Renal cortical epithelial cell (primary cell): ENCODE measurements at places on chromosomes 12 and 14. TPM values are rescaled to one million over a fixed set of nuclear protein-coding genes. Genes with fewer than 3 reads are reported as not detected.

GRCh38 chr14:20440465-20440864, 4.5 kb upstream of the KLHL33 start:
- DNase-seq: no peak

DNA sequence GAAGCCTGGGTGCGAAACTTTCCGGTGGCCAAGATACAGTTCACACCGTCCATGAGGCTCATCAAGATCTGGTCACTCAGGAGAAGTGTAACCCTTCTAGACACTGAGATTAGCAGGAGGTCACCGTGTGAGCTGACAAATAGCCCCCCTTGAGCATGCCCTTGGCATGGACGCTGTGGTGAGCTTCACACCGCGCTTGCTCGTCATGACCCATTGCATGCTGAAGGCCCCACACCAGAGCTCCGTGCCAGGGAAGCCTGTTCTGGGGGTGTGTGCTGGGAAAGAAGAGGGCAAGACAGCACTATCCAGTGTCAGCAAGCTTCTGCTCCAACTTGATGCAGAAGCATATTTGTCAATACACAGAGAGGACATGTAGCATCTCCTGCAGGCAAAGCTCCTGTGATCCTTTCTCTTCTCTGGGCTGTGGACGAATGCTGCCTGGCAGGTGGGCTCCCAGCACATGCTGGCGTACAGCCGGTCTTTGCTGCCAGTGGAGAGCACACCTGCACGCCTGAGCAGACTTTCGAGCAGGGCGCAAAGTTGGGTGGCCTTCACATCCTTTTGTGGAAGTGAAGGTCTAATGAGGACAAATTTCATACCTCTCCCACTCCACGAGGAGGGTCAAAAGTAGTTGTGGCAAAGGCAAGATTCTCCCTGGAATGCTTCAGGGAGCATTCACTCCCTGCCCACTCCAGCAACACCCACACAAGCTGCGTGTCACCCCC, 126.9 kb upstream of the FKBP4 start:
- no peak for DNase-seq

DNA sequence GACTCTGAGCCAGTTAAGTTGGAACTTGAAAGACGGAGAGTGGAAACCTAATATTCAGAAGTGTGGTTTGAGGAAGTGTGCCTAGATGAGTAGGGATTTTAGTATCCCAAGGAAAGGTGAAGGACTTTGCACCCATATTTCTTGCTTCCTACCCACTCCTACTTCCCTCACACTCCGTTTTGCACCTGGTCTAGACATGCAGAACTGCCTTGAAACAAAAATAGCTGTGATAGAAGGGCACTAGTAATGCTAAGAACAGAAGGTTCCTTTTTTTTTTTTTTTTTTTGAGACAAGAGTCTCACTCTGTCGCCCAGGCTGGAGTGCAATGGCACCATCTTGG, 732 bp upstream of the ARF3 start:
- no peak for DNase-seq

DNA sequence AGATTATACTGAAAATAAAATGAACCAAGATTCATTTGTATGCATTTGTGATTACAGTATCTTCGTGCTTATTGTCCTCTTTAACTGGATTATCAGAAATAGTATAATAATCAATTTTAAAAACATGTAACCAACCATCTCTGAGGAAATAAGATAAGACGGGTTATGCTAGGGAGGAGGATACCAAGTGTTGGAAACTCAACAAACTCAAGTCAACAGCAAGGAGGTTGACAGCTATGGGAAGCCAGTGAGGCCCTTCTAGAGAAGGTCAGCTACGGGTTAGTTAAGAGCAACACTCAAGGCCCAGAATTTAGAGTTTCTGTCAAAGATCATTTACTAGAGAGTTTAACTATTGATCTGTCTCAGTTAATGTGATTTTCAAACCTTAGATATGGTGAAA, 137.2 kb downstream of the PDZRN4 start:
- no peak for DNase-seq

DNA sequence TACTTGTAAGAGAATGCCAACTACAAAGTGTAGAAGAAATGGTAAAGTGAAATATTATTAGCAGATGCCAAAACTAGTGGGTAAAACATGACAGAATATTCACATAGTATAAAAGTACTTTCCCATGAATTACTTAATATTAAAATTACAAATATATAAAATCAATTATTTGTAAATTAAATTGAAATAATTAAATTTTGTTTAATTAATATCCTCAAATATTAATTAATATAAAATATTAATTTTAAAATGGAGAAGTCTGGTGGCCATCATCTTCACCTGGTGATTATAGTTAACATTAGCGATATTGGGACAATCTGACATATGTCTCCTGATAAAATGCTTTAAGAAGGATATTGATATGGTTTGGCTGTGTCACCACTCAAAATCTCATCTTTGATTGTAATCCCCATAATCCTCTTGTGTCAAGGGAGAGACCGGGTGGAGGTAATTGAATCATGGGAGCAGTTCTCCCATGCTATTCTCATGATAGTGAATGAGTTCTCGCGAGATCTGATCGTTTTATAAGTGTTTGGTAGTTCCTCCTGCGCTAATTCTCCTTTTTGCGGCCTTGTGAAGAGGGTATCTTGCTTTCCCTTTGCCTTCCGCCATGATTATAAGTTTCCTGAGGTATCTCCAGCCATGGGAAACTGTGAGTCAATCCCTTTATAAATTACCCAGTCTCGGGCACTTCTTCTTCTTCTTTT, 55.0 kb upstream of the SGPP1 start:
- DNase-seq: no peak

DNA sequence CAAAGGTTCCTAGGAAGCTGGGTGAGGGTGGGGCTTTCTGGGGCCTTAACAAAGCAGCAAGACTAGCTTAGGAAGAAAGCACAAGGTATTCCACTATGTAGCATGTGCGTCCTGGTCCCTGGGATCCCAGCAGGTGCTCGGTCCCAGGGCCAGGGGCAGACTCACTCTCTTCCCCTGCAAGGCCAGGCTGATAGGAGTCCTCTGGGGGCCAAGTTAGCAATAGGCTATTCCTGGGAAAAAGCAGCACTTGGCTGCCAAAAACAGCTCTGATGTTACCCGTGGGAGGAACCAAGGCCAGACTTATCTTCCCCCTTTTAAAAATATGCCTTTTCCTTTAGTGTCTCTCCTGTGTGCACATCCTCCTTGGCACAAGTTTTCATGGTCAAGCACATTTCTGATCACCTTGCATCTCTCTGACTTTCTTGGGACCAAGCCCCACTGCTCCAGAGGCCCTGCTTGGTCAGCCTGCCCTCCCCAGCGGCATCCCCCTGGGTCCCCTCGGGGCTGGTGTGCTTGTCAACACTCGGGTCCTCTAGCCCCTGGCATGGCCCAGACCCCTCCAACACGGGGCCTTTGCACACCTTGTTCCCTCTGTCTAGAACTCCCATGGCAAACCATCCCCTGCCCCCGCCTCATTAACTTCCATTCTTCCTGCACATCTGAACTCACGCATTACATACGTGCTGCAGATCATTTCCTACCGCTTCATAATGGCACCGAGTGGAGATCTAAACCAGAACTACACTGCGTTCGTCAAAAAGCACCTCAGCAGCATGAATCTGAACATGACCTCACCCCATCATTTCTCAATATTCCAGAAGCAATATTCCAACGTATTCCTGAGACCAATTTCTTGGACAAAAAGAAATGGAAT, 21.9 kb downstream of the CCDC92 start:
- no peak for DNase-seq

- DNase-seq: no peak
Observed at GRCh38 chr12:98719515-98720504, 74.7 kb downstream of the APAF1 start.

DNA sequence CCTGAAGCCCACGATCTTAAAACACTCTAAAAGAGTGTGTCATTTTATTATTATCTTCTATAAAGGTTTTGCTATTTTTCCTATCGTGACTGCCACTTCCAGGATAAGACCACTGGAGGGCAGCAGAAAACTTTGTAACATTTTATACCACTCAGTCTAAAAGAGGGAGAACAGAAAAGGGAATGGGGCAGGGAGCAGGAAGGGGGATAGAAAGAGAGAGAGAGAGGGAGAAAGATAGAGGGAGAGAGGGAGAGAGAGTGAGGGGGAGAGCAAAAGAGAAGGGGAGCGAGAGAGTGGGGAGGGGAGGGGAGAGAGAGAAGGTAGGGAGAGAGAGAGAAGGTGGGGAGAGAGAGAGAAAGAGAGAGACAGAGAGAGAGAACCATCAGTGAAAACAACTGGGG, 2.0 kb upstream of the ART4 start:
- peak; percentile 53 for DNase-seq

DNA sequence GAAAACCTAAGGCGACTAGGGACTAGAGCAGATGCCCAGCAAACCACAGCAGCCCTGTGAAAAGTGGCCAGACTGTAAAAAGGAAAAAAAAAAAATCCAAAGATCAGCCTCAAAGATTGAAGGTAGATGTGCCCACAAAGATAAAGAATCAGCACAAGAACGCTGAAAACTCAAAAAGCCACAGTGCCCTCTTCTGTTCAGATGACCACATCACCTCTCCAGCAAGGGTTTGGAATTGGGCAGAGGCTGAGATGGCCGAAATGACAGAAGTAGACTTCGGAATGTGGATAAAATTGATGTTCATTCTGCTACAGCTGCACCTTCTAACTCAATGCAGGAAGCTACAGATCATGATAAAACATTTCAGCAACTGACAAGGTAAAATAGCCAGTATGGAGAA, 154.4 kb downstream of the GPHN start:
- no peak for DNase-seq

DNA sequence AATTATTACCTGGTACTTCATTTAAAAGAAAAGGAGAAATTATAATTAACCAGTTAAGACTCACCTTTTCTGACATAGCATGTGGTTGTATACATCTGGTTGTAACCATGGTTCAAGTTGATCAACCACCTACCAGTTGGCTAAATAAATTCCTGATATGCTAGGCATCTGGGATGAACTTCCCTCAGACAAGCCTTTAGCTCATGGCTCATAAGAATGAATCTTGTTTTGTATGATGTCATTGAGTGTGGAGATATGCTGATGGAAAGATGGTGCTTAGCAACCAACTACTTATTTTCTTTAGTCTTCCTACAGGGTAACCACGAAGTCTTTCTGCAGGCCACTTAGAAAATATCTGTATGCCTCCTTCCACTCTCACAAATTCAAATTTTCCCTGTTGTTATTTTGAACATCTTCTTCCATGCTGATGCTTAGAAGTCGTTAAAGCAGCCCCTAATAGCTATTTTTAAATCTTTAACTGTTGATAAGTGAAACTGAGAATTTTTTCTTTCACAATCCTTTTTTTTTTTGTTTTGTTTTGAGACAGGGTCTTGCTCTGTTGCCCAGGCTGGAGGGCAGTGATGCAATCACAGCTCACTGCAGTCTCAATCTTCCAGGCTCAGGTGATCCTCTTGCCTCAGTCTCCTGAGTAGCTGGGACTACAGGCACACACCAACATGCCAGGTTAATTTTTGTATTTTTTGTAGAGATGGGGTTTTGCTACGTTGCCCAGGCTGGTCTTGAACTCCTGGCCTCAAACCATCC, 51.9 kb upstream of the PTHLH start:
- peak; percentile 93 for DNase-seq

- DNase-seq: no peak
Observed at GRCh38 chr12:75457191-75457590, 23.4 kb upstream of the GLIPR1 start.

- DNase-seq: no peak
Observed at GRCh38 chr14:100683578-100683977, 43.1 kb upstream of the DLK1 start.

GRCh38 chr12:83659321-83659720, 972.6 kb downstream of the TMTC2 start:
- no peak for DNase-seq

DNA sequence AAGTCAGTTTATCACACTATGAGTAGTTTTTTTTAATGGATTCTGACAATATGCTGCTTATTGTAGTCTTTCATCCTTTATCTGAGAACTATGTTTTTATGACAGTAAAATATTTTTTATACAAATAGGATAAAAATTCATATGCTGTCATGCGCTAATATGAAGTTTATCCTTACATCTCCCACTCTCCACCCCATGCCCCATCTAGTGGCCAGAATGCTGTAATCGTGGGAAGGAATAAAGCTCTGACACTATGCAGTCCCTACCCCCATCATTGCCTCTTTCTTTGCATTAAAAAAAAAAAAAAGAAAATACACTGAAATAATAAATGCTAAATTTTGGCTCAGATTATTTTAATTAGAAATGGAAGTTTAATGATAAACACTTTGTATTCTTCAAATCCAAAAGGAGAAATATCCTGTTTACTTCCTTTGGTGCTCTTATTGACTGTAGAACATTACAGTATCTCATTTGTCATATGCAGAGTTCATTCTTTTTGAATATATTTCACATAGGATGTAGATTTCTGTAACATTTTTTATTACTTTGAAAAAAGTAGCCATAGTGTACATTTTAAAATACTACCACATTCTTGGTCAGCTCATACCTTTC, 145.9 kb upstream of the SLCO1C1 start:
- DNase-seq: peak; percentile 12

DNA sequence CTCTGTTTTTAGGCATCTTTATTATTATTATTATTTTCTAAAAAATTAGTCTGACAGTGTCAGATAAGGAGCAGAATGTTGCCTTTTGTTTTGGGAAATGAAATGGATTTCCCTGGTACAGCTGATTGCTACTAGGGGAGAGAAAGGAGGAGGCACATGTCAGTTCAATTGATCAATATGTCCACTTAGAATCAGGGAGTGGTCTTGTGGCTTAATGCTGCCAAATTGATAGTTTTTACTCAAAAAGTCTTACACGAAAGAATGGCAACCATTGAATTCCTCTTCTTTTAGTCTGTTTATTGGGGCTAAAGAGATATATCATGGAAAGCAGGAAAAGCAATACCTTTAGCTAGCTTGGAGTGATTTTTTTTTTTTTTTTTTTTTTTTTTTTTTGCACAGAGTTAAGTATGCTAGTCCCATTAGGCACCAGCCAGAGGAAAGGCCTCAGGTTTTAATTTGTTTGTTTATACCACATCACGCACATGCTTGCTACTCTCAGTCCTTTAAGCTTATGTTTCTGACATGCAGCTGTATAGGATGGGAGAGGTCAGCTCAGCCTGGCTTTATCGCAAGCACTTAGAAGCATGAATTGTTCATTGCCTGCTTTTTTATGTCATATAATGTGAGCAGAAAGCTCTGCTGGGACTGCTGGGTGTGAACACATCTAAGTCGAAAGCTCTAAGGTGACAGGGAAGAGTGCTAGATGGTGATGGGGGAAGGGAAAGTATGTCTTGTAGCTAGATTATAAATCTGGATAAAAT, 1.4 kb downstream of the AKAP6 start:
- no peak for DNase-seq

GRCh38 chr12:109952873-109953272, 43.3 kb downstream of the GIT2 start:
- no peak for DNase-seq

DNA sequence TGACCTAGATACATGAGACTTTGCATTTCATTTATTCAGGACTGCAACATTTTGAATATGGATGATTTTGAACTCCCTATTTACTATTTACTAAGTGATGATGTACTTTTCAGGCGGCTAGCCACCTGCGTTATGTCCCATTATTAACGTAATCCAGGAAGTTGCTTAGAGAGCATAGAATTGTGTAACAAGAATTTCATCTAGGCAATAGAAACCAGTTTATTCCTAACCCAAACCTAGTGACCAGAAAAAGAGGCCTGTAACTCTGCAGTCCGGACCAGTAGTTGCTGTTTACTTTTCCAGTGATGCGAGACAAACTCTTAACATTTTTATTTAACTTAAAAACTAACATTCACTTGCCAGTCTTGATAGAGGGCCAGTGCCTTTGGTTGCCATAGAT, 12.3 kb downstream of the NUDT4 start:
- DNase-seq: peak; percentile 77

KRT75 gene
- total RNA-seq: 0.35 TPM in 1 of 2 replicates, not detected in the other

TUNAR gene
- total RNA-seq: 0.69 and 3.0 TPM in 2 replicates

KRT71 gene
- total RNA-seq: not detected in 2 replicates

PPP4R4 gene
- 1.2 and 3.3 TPM in 2 replicates for total RNA-seq

TRIM9 gene
- total RNA-seq: 0.69 and 2.9 TPM in 2 replicates

RNF212B gene
- total RNA-seq: 0.35 TPM in 1 of 2 replicates, not detected in the other

SMIM41 gene
- total RNA-seq: 0.15 TPM in 1 of 2 replicates, not detected in the other

RABGGTA gene
- total RNA-seq: 25.2 and 29.7 TPM in 2 replicates
